CD4-positive, alpha-beta T cell treated with Interleukin-6 at 100 ng/mL for 8 hours (primary cell): ENCODE measurements at places on chromosomes 1 and 21.

- no peak for DNase-seq
Observed at GRCh38 chr1:109924316-109924715, 13.7 kb downstream of the CSF1 start.

DNA sequence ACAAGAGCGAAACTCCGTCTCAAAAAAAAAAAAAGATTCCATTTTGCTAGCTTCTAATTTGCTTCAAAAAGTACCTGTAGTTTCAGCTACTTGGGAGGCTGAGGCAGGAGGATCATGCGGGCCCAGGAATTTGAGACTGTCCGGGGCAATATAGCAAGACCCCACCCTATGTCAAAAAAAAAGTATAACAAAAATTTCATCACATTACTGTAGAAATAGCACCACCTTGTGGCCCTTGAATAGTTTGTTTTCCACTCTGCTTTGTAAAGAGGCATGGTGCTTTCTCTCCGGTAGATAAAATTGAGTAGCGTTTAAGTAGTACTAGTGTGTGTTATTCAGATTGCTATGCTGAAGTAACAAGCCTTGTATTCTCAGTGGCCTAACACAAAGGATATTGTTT is 18.2 kb upstream of the MSTO1 start:
- peak; percentile 68 for DNase-seq

- no peak for DNase-seq
Observed at GRCh38 chr1:173347282-173347818, 129.8 kb upstream of the PRDX6 start.

DNA sequence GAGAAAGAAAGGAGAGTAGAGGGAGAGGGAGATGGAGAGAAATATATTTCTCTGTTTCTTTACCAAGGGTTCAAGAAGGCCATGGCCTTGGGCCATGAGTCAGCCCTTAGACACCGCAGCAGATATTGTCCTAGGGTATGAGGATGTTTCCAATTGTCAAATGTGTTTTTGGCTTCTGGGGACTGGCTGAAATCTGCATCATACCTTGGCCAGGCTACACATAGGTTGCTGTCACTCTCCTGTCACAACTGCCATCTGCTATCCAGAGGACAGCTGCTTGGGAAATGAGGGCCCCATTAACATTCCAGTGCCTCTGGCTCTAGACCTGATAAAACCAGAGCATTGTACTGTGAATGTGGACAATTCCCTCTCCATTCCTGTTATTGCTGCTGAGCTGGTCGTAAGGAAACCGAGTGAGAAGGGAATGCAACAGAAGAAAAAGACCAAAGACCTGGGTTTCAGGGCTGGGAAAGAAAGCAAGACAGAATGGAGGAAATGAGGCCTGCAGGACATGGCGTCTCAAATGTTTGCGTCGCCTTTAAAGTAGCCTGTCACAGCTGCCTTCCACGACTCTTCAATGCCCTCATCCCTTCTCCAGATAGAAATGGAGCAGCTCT is 8.8 kb upstream of the PIGC start:
- DNase-seq: no peak

GRCh38 chr1:48469616-48470480 is 2.2 kb downstream of the SPATA6 start:
- DNase-seq: no peak

DNA sequence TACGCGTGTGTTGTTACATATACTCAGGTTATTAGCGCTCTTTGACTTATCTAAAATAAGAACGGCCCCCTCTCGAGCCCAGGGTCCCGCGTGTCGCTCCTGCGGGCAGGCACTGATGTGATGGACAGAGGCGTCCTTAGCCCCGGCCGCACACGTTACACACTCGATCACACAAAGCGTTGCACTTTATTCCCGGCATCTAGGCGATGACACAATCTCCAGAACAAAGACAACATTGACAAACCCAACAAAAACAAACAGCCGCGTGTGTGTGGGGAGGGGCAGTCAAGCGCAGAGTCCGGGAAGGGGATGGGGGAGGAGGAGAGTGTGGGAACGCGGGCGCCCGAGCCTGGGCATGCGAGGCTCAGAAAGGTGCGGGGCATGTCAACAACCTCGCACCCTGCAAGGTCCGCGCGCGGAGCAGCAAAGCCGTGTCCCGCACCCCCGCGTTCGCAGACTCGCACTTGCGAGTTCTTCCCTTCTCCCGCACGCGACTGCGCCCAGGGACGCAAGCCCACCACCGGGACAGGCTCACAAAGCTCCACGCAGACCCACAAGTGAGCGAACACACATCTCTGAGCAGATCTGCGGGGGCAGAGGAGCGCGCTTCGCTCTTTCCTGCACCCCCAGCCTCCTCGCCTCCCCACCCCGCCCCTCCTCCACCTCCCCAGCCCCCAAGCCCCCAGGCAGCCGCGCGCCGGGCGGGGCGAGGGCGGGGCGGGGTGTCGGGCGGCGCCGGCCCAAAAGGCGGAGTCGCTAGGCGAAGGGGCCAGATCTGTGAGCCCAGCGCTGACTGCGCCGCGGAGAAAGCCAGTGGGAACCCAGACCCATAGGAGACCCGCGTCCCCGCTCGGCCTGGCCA is at the start of gene EFNA1:
TSS of gene EFNA1 (plus strand) at position 772 of the 862 bp plus-strand sequence. CDS start 102 bp downstream, outside the sequence.
- peak; percentile 22 for DNase-seq

- DNase-seq: no peak
Observed at GRCh38 chr1:98792123-98792522, 130.6 kb downstream of the SNX7 start.

- no peak for DNase-seq
Observed at GRCh38 chr1:157497284-157497683, 55.0 kb downstream of the FCRL5 start.

GRCh38 chr1:119569095-119569494 is 62.1 kb downstream of the HSD3B1 start:
- no peak for DNase-seq

- DNase-seq: no peak
Observed at GRCh38 chr21:31546443-31547170, 112.9 kb upstream of the SOD1 start.

GRCh38 chr1:168295411-168296114 is 14.9 kb downstream of the TBX19 start:
- no peak for DNase-seq

DNA sequence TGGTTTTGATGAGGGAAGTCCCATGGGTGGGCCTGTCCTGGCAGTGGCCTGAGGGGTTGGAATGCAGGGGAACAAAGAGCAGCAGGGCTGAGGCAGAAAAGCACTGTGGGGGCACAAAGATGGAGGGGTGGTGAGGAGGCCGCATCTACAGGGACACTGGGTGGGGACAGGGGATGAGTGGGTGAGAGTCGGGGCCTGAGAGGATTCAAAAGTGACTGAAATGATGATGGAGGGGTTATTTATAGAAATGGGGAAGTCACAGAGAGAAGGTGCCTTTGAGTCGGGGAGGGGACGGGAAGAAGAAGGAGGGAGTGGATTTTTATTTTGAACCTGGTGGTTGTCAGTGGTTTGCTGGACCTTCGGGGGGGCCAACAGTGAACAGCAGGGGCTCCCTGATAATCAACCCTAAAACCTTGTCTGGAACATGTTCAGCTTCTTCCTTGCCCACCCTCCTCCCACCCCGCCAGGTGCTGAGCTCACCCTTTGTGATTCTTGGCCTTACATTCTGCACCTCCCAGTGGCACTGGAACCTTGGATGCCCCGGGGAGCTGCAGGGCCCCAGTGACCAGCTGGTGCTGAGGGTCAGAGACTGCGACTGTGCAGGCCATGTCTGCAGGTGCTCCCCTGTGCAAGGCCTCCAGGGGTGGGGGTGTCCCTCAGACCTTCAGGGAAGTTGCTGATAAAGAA is 42.9 kb downstream of the IER5 start:
- no peak for DNase-seq
